Lung microvascular endothelial cell (primary cell): ENCODE measurements at places on chromosomes 16 and 17. TPM values are rescaled to one million over a fixed set of nuclear protein-coding genes. Genes with fewer than 3 reads are reported as not detected.

PMP22 gene
- total RNA-seq = 18.7 and 22.2 TPM in 2 replicates

PRSS33 gene
- total RNA-seq = not detected in 2 replicates

KRT32 gene
- total RNA-seq = not detected in 2 replicates

CCDC78 gene
- total RNA-seq = 0.40 and 0.44 TPM in 2 replicates

NPIPA2 gene
- total RNA-seq = 0.22 and 0.40 TPM in 2 replicates

CTRB2 gene
- not detected in 2 replicates for total RNA-seq

ITGAD gene
- not detected in 2 replicates for total RNA-seq

IRX5 gene
- 0.20 and 0.65 TPM in 2 replicates for total RNA-seq

ADAM11 gene
- under 0.01 TPM in 2 replicates for total RNA-seq

CA4 gene
- 2.0 and 8.5 TPM in 2 replicates for total RNA-seq

CHAD gene
- total RNA-seq = under 0.01 TPM in 1 of 2 replicates, not detected in the other

C17orf78 gene
- total RNA-seq = not detected in 2 replicates

NDEL1 gene
- 24.2 and 42.9 TPM in 2 replicates for total RNA-seq

C1QL1 gene
- under 0.01 TPM in 1 of 2 replicates, not detected in the other for total RNA-seq

CD300LF gene
- not detected in 2 replicates for total RNA-seq

ENPP7 gene
- total RNA-seq = not detected in 2 replicates

EARS2 gene
- 12.6 and 16.1 TPM in 2 replicates for total RNA-seq

UTS2R gene
- not detected in 2 replicates for total RNA-seq

ZFP1 gene
- total RNA-seq = 5.4 and 10.5 TPM in 2 replicates

GLIS2 gene
- total RNA-seq = 0.20 and 0.65 TPM in 2 replicates

CCL1 gene
- total RNA-seq = not detected in 2 replicates

PIMREG gene
- total RNA-seq = 4.6 and 10.5 TPM in 2 replicates

TOX3 gene
- not detected in 2 replicates for total RNA-seq

IL34 gene
- total RNA-seq = 2.0 and 2.8 TPM in 2 replicates

GUCY2D gene
- not detected in 2 replicates for total RNA-seq

RECQL5 gene
- 9.6 and 15.7 TPM in 2 replicates for total RNA-seq

NDE1 gene
- 17.5 and 22.0 TPM in 2 replicates for total RNA-seq

SLC38A8 gene
- total RNA-seq = not detected in 2 replicates

TPSB2 gene
- total RNA-seq = not detected in 2 replicates

CSH1 gene
- not detected in 2 replicates for total RNA-seq

KDM6B gene
- total RNA-seq = 1.3 and 1.8 TPM in 2 replicates

TLCD3B gene
- total RNA-seq = not detected in 2 replicates

CHST4 gene
- total RNA-seq = not detected in 2 replicates

SKAP1 gene
- 0.22 TPM in 1 of 2 replicates, not detected in the other for total RNA-seq

ACSM3 gene
- 0.22 TPM in 1 of 2 replicates, not detected in the other for total RNA-seq

LITAF gene
- 0.87 and 1.8 TPM in 2 replicates for total RNA-seq

SLC4A1 gene
- not detected in 2 replicates for total RNA-seq

FOXN1 gene
- total RNA-seq = not detected in 2 replicates

PRRT2 gene
- total RNA-seq = under 0.01 and 0.22 TPM in 2 replicates

HEXD gene
- 9.8 and 13.3 TPM in 2 replicates for total RNA-seq

MCRIP1 gene
- total RNA-seq = 93.7 and 178 TPM in 2 replicates

IL21R gene
- under 0.01 TPM in 2 replicates for total RNA-seq

TP53TG3C gene
- total RNA-seq = not detected in 2 replicates

ABCA9 gene
- total RNA-seq = 0.44 and 1.8 TPM in 2 replicates

CTRB1 gene
- not detected in 2 replicates for total RNA-seq

GLTPD2 gene
- total RNA-seq = not detected in 2 replicates

ZKSCAN2 gene
- total RNA-seq = 2.2 and 2.8 TPM in 2 replicates

TUBB3 gene
- 33.5 and 122 TPM in 2 replicates for total RNA-seq

ORC6 gene
- total RNA-seq = 2.4 and 5.4 TPM in 2 replicates

TBC1D26 gene
- not detected in 2 replicates for total RNA-seq

EFCAB5 gene
- under 0.01 and 0.40 TPM in 2 replicates for total RNA-seq

SOX8 gene
- 0.22 and 0.60 TPM in 2 replicates for total RNA-seq

EXOC3L1 gene
- total RNA-seq = 33.8 and 48.0 TPM in 2 replicates

EPX gene
- total RNA-seq = not detected in 2 replicates

PRSS27 gene
- total RNA-seq = under 0.01 and 0.20 TPM in 2 replicates

TEX14 gene
- total RNA-seq = under 0.01 TPM in 1 of 2 replicates, not detected in the other

G6PC1 gene
- total RNA-seq = not detected in 2 replicates

COPZ2 gene
- 4.6 and 7.0 TPM in 2 replicates for total RNA-seq

PLD2 gene
- total RNA-seq = 23.8 TPM in 2 replicates

KRTAP2-3 gene
- not detected in 2 replicates for total RNA-seq
